ENCODE measurements at places on chromosomes 3 and 15. TPM values are rescaled to one million over a fixed set of nuclear protein-coding genes. Genes with fewer than 3 reads are reported as not detected.

Gene NME9
- not detected for total RNA-seq

Gene C3orf85
- total RNA-seq: not detected

Gene ISLR
- total RNA-seq: 0.17 TPM

Gene BLM
- 8.7 TPM for total RNA-seq

DNA sequence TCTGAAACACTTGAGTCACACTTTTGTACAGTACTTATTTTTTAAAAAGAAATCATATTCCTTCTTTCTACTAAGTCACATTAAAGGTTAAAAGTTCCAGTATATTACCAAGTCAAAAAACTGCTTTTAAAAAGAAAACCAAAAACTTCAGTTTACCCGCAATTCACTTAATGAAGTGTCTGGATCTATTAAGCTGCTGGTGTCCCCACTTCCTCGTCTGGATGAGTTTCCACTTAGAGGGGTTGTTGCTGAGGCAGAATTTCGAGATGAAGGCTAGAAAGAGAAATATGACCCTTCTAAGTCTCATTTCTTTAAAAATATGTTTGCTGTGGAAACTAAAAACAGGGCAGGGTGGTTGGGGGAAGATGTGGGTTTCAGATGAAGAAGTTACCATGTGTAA lies 79.7 kb downstream of the LRRFIP2 start:
- no peak for DNase-seq

- peak; percentile 92 for DNase-seq
Measured at GRCh38 chr15:31004220-31004733, 12.8 kb upstream of the MTMR10 start.

DNA sequence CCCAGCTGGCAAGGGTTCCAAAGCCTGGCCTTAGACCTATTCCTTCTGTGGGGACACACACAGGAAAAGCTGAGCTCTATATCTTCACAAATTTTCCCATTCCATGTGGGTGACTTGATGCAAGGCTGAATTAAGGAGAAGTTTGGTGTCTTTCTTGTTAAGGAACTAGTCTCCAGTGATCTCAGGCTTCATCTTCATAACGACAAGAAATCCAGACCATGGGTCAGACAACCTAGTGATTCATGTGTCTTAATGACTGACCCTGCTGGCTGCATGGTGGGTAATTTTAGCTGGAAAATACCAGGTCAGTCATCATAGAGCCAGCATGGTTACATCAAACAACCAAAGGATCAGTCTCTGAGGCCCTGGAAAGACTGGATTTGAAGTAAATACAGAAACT lies 112.7 kb upstream of the SLC4A7 start:
- no peak for DNase-seq

Gene HOMER2
- total RNA-seq: 1.7 TPM

GRCh38 chr3:174169736-174170135 lies 689.4 kb upstream of the NAALADL2 start:
- DNase-seq: no peak

DNA sequence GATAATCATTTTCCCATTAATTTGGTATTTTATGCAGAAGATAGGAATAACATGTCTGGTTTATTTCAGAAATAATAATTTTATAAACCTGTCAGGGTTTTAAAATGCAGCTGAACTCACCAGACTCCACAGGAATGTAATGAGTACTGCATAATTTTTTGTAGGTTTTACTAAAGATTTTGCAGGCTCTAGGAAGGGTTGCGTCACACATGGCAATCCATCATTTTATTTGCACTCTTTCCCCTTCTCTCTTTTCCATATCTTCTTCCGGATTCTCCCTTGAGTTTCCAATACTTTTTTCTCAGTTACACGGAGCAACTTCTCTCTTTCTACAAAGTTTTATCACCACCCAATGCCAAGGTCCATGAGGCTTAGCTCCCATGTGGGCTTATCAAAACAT lies 234.7 kb downstream of the NFKBIZ start:
- DNase-seq: no peak

Gene GHSR
- not detected for total RNA-seq

DNA sequence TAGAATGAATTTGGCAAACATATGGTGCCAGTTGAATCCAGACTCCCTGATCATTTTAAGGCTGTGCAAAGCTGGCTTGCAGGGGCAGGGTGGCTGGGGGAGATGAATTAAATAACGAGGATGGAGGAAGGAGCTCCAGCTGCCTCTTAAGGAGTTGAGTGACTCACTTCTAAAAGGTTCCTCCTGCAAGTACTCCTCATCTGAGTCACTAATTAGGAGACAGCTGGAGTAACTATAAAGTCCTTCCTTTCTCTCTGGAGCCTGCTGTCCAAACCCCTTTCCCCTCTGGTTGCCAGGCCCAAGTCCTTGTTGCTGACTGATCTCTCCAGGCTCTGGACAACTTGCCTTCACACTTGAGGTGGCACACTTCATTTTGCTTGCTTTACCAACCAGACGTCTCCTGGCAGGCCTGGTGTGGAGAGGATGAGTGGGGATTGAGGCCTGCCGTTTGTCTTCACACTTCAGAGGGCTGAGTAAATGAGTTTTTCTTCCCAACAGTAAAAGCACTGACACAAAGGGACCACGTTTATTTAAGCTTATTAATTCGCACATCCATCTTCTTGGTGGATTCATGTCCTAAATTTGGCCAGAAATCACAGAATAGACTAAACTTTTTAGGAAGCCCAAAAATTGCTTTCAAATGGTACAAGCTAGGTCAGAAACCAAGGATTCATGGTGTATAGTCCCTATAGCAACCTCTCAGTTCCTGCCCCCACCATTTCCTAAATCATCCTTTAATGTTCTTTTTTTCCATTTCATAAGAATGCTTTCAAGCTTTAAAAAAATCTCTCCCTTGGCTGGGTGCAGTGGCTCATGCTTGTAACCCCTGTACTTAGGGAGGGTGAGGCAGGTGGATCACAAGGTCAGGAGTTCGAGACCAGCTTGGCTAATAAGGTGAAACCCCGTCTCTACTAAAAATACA lies 90.5 kb upstream of the MYRIP start:
- peak; percentile 71 for DNase-seq

DNA sequence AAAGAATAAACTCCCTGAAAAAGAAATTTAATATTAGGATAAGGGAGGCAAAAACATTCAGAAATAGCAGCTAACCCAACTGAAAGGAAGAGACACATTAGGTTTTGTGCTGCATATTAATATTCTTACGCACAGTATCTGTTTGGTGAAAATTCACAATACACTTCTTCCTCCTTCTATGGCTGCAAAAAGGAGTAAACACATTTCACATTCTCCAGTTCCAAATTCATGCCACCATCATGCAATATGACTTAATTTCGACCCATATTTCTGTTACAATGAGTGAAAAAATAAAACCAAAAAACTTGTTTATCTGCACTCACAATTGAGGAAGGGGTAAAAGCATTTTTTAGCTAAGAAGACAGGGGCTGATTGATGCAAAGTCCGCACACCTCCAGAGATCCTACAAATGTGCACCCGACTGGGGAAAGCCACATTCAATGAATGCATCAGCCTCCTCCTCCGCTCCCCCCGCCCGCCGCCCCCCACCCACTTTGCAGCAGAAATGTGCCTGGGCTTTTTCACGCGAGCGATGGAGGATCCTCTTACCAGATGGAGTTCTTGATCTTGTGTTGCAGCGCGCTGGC lies 1.0 kb downstream of the RFX7 start:
- peak; percentile 14 for DNase-seq

DNA sequence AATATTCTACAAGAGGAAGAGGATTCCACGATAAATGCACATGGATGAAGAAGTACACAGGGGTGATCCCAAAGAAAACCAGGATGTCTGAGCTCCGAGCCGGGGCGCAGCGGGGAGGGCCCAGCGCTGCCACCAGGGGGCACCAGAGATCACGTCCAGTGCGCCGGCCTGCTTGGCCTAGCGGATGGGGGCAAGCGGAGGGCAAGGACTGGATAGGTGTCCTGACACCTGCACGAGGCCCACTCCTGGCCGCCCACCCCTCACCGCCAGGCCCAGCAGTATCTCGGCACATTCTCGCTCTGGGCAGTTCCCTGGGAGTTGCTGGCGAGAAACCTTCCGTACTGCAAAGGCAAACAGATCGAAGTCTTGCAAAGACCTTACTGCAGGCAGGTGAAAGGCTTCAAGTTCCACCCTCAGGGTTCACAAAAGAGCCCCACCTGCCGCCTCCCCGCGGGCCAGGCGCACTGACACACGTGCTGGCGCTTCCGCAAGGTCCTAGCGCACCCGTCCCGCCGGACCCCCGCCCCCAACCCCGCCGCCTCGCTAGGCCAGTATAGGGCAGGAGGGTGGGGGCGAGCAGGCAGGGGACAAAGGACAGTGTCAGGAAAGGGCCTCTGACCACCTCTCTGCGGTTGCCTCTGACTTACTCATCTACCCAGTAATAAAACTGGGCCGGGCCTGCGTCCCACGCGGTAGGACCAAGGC lies 3.3 kb downstream of the ANKRD63 start:
- DNase-seq: peak; percentile 77

GRCh38 chr3:117903226-117903625 lies 1131.4 kb downstream of the IGSF11 start:
- DNase-seq: no peak

- DNase-seq: no peak
Measured at GRCh38 chr3:52539010-52539653, 2.7 kb downstream of the UQCC5 start.

Gene SNURF
- 5.0 TPM for total RNA-seq

- DNase-seq: no peak
Measured at GRCh38 chr3:114034211-114034610, 22.1 kb downstream of the CCDC191 start.

Gene RBP2
- total RNA-seq: not detected

Gene SH3GL3
- total RNA-seq: not detected

DNA sequence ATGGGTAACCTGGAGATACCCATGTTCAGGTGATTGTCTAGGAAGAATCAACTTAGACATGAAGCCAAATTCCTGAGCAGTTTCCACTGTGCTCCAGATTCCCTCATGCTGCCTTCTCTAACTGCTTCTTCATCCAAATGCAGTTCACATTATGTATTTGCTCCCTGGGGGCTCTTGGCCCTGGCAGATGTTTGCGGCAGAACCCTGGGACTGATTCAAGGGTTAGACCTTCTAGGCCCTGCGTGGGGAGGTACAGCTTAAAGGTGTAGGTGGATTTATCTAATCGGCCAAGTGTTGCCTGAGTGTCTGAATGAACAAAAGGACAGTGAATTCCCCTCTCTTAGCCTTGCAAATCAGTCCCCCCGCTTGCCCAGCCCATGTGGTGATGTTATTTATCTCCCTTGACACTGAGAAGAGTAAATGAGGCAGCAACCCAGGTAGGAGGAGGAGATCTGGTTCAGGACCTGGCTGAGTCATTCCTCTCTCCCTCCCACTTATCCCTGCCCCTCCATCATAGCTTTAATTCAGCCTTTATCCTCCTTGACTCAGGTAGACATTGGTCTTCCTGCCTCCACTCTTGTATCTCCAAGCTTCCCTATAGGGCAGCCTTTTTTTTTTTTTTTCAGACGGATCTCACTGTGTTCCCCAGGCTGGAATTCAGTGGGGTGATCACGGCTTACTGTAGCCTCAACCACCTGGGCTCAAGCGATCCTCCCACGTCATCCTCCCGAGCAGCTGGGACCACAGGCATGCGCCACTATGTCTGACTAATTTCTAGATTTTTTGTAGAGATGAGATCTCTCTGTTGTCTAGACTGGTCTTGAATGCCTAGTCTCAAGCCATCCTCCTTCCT lies 54.8 kb downstream of the MAGEF1 start:
- DNase-seq: no peak

DNA sequence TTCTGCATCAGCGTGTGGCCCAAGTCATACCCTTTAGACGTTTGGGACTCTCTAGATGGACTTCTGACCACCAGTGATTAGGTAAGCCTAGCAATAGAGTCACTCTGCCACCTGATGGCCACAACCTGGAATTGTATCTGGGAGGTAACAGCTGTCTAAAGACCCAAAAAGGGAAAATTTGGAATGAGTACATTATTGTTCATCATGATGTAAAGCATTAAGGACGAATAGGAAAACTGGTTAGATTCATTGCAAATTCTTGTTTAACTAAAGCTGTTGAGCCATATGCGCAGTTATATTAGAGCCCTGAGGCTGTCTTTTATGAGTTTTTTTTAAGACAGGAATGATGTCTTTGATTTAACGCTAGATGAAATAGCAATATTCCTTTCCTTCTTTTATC lies 63.6 kb downstream of the FAM81A start:
- peak; percentile 78 for DNase-seq

- no peak for DNase-seq
Measured at GRCh38 chr3:172296248-172296974, 151.8 kb downstream of the GHSR start.

GRCh38 chr3:72348357-72348756 lies 499.9 kb downstream of the SHQ1 start:
- no peak for DNase-seq

DNA sequence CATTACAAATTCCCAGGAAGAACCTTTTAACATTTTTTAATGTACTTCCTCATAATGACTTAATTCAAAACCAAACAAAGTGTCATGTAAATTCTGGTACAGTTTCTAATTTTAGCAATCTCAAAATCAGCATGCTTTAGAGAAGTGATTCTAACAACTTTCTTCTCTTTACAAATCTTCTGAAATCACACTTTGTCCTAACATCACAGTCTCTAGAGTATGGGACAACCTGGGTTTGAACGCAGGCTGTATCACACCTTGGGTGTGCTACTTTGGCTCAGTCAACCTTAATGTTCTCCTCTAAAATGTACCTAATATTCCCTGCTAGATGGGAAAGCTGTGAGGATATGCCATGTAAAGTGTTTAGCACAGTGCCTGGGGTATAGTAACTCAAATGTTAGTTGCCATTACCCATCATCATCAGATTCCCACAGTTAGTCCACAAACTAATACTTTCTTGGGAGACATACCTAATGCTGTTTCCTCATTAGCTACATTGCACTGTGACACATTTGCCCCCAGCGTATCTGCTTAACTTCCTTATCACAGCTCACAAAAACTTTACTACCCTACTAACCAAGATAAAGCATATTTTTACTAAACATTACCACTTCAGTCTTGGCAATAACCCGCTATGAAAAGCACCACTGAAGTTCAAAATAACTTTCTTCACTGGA lies 3.1 kb downstream of the TSPAN3 start:
- peak; percentile 7 for DNase-seq

Gene UBA3
- 74.2 TPM for total RNA-seq

- peak; percentile 41 for DNase-seq
Measured at GRCh38 chr15:44296625-44297524, 8.4 kb downstream of the GOLM2 start.

- no peak for DNase-seq
Measured at GRCh38 chr15:93610944-93611343, 521.9 kb upstream of the RGMA start.

Gene DNAJC13
- total RNA-seq: 71.6 TPM

Gene LARP6
- 15.0 TPM for total RNA-seq

- no peak for DNase-seq
Measured at GRCh38 chr3:154795582-154795981, 284.5 kb upstream of the MME start.

All from dermis blood vessel endothelial cell (primary cell).